ENCODE measurements at places on chromosomes 3 and 15. TPM values are rescaled to one million over a fixed set of nuclear protein-coding genes. Genes with fewer than 3 reads are reported as not detected.
A peak's percentile ranks its signal among the peaks of the same experiment; 100 is the strongest.

The CPEB1 gene
- total RNA-seq, result not detected

DNA sequence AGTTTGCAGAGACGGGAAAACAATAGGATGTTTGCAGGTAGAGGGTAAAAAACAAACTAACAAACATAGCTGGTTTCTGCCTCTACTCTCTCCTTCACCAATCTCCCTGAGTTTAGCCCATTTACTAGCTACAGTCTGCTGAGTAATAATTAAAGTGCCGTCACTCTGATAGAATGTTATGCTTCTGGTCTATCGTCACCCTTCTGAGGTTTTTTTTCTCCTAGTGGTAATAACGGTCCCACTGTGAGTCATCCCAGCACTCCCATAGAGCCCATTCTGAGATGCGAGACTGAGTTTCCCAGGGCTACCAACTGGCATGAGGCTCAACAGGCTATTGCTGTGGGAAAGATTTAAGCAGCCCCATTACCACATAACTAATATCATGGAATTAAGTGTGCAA lies 56.4 kb downstream of the PLAAT1 start:
- no peak for DNase-seq

- no peak for DNase-seq
Measured at GRCh38 chr15:66165856-66166255, 87.7 kb downstream of the MEGF11 start.

The CFAP44 gene
- total RNA-seq, result 7.9 TPM

The ERC2 gene
- 0.33 TPM for total RNA-seq

GRCh38 chr3:54917862-54918261 lies 10.0 kb downstream of the LRTM1 start:
- DNase-seq, result no peak

GRCh38 chr3:47781685-47782445 lies at the start of gene SMARCC1:
TSS of gene SMARCC1 (minus strand) at chr3:47781893. CDS start at chr3:47781797, 96 bp downstream.
- DNase-seq, result peak; percentile 99

DNA sequence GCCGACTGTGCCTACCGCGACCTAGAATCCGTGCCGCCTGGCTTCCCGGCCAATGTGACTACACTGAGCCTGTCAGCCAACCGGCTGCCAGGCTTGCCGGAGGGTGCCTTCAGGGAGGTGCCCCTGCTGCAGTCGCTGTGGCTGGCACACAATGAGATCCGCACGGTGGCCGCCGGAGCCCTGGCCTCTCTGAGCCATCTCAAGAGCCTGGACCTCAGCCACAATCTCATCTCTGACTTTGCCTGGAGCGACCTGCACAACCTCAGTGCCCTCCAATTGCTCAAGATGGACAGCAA lies 1.4 kb downstream of the ISLR start:
- no peak for DNase-seq

The IL20RB gene
- total RNA-seq, result 8.7 TPM

The SERPINI1 gene
- total RNA-seq, result 4.1 TPM

- DNase-seq, result no peak
Measured at GRCh38 chr3:48467110-48467454, 20.5 kb downstream of the ATRIP start.

DNA sequence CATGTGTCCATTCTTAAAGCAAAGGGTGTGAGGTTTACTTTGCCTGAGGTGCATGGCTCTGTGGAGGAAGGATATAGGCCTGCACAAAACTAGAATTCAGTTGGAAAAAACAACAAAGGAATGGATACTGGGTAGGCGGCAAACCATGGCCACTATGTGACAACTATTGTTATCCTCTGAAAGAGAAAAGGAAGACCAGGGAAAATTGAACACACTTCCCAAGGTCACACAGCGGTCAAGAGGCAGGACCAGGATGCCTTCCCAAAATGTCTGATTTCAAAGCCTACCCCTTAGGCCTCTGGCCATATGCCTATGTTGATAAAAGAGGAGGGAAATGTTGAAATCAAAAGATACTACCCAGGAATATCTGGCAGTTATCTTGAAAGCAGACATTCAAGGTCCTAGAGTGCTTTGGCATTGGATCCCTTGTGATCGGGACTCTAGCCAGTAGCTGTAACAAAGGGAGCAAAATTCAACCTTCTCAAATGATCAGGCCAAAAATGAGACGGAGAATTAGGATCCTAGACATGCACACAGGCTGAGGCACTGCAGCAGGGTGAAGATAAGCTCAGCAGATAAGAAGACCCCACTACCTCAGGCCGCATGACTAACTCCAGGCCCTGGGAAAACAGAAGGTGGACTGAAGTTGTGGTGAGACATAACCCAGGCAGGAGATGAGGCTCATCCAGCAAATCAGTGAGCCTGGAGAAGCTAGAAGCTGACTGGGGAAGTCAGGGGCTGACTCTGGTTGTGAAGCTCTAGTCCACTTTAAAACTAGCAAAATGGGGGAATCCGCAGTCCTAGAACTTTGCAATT lies 292.2 kb downstream of the NEK10 start:
- no peak for DNase-seq

The SLC7A14 gene
- not detected for total RNA-seq

DNA sequence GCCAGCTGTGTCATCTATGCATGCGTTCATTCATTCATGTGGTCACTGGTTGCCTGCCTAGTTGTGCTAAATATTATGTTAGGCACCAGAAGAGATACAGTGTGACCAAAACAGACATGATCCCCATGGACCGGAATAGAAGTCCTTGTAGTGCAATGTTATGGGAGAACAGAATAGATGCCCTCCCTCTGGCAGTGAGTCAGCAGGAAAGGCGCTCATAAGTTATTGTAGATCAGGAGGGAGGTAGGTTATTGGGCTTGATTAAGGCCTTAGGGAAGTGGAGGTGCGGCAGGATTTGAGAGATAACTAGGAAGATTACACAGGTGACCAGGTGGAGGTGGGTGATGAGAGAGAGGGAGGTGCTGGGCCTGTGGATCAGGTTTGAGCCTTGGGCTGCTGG lies 5.2 kb downstream of the MCTP2 start:
- DNase-seq, result no peak

GRCh38 chr15:29071232-29071881 lies 185.6 kb downstream of the APBA2 start:
- DNase-seq, result no peak

- DNase-seq, result no peak
Measured at GRCh38 chr15:70670680-70671079, 92.7 kb downstream of the UACA start.

DNA sequence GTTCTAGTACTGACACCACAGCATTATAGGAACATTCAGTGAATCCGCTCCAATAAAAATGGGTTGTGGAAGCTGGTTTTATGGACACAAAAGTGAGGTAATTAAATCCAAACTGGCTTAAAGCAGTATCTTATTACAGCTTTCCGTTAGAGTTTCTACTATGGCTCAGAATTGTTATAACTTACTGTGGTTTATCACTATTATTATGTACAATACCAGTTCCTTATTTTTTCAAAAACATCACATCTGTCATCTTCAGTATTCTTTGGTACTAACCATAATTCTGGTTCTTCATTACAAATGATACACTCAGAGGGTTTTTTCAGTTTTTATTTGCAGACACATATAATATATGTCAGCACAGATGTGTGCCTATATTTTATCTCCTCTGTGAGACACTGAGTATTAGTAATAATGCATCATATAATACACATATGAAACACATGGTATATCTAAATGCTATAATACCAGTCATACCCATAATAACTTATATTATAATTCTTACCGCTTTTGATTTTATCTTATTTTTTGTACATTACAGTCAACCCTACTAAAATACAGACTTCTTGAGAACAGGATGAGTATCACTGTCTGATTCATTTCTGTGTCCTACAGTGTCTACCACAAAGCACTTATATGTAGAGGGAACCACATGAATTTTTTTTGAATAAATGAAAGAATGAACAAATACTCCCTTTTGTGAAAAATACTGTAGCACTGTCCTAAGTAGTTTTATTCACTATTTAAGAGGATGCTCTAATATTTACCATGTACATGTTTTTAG lies 39.0 kb downstream of the CMSS1 start:
- DNase-seq, result no peak

DNA sequence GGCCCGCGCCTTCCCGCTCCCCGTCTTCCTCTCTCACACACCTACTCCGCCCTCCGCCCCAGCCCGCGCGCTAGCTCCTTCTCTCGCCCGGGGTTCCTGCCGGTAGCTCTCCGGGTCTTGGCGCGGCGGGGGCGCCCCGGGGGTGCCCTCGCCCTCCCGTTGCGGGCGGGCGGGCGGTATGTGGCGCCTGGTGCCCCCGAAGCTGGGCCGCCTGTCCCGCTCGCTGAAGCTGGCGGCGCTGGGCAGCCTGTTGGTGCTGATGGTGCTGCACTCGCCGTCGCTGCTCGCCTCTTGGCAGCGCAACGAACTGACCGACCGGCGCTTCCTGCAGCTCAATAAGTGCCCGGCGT lies 507 bp downstream of the DIPK2A start:
- no peak for DNase-seq

The SOX2 gene
- total RNA-seq, result not detected

GRCh38 chr3:39748002-39748401 lies 61.4 kb upstream of the MYRIP start:
- DNase-seq, result no peak

GRCh38 chr3:122582390-122582789 lies 4.9 kb downstream of the PARP15 start:
- DNase-seq, result no peak

The LRRIQ4 gene
- not detected for total RNA-seq

The FBXO40 gene
- total RNA-seq, result not detected

GRCh38 chr3:193910886-193911738 lies 224.8 kb upstream of the HES1 start:
- DNase-seq, result no peak

GRCh38 chr3:63462732-63463131 lies 184.6 kb downstream of the SYNPR start:
- no peak for DNase-seq

GRCh38 chr3:8164145-8164544 lies 337.5 kb upstream of the LMCD1 start:
- no peak for DNase-seq

DNA sequence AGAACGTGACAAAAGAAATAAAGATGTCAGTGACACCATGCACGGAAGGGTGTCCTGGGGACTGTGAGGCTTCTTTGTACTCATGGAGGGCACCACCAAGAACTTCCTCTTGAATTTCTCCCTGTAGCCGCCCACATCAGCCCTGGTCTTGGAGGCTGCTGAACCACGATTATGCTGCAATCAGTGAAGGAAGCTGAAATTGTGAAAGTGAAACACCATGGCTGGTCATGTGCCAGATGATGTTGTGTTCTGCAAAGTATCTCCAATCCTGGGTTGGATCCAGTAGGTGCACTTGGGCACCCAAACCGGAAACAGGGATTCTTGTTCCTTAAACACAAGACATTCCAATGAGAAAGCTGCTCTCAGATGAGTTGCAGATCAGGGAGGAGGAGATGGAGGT lies 104.4 kb upstream of the GOLGA6L6 start:
- DNase-seq, result peak; percentile 65

Measured in natural killer cell treated with Interleukin-12 subunit alpha and Interleukin-12 subunit beta and Interleukin-15 and Interleukin-18, amount 100 ng/mL, for 72 hours (primary cell).